GM19239 (cell line): ENCODE measurements at places on chromosomes 7 and 10.

GRCh38 chr10:102743078-102743587 is 615 bp upstream of the WBP1L start:
- no peak for DNase-seq

DNA sequence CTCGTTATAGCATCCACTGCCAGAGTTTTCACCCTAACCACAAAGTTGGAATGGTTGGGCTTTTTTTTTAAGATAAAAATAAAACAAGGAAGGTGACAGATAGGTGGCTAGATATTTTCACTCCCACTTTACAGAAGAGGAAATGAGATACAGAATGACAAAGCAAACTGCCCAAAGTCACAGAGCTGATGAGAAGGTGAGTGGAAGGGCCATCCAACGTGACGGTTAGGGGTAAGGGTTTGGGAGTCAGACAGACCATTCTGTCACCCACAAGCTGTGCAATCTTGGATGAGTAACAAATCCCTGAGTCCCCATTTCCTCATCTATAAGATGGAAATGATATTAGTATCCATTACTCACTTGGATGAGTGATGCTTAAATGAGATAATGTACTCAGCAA is 106.9 kb upstream of the PDLIM1 start:
- DNase-seq, result no peak

GRCh38 chr10:78905015-78905956 is 163.5 kb upstream of the ZMIZ1 start:
- DNase-seq, result no peak

DNA sequence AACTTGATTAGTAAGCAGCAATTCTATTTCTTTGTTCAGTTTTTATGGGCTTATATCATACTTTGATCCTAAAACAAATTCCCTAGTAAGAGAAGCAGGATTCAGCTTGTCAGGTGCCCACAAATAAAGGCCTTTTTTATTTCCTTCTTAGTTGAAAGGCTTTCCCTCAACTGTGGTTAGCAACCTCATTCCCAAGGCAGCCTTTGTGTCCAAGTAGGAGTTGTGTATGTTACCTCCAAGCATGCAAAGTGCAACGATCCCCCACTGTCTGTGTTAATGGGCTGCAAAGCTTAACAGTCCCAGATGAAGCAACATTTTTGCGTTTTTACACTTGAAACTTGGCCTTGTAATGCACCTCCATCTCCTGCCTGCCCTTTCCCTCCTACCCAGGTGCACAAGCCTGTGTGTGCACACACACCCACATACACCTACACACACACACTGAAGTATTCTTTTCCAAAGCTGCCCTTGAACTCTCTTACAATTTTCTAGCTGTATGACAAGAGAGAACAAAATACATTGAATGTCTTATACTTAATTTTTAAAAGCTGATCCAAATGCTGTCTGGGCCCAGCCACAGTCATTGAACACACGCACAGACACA is 278.2 kb downstream of the SNX13 start:
- DNase-seq, result no peak

GRCh38 chr10:119309423-119309770 is 102.0 kb downstream of the GRK5 start:
- DNase-seq, result no peak

DNA sequence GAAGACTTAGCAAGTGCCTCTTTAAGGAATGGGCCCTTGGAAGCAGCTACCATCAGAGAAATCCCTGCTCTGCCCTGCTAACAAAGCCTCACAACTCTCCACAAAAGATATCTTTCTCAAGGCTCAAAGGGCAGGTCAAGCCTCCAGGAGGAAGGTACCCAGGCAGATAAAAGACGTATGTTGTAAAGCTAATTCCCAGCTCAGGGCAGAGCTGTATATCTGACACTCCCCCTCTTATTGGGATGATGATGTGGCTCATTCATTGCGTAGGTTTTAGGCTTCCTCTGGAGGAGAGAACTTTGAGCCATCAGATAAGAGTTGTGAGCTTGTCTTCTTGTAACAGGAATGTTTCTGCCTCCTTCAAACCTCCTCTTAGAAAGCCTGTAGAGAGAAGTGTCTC is 145.4 kb downstream of the CALN1 start:
- DNase-seq, result no peak

- DNase-seq, result no peak
Observed at GRCh38 chr10:91598211-91598977, 34.5 kb downstream of the PPP1R3C start.

DNA sequence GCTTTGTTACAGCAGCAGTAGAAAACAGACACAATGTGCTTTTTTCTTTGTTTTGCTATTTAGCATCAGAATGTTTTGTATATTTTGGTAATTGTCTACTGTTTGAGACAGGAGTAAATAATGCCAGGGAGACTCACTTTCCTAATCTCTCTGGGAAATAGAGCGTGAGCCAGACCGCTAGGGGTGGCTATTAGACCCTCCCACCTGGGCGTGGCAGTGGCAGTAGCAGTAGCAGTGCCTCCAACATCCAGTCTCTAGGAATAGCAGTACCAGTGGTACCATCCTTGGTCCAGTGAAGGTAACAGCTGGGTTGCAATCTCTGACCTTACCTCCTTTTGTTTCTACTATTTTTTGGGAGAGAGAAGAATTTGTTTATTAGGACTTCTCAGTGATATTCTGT is 165.7 kb upstream of the MAGI2 start:
- no peak for DNase-seq

DNA sequence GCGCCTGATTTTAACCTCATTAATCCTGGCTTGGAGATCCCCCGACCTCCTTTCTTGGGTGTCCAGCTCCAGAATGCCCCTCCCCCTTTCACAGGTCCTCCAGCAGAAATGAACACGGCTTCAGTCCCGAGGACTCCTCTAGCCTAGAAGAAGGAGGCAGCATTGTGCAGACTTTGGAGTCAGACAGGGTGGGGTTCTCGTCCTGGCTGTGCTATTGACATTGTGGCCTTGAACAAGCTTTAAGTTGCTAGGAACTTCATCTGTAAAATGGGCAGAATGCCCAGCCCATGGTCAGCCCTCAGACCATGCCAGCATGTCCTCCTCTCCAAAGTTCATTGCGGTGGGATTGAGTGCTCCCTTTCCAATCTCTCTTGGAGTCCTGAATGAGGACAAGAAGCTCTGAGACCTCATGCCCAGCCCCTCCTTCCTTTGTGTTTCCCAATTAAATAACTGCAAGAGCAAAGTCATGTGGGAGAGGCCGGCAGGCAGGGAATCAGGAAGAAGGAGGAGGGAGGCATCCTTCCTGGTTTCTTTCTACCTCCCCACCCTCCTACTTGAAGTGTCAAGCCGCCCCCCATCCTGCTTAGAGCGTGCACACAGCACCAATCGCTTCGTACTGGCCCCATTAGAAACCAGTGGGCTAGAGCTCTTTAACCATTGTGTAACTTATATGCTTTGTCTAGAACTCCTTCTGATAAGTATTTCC is 86.4 kb downstream of the RBM20 start:
- DNase-seq, result no peak
